ENCODE measurements at places on chromosomes 7 and 10.

DNA sequence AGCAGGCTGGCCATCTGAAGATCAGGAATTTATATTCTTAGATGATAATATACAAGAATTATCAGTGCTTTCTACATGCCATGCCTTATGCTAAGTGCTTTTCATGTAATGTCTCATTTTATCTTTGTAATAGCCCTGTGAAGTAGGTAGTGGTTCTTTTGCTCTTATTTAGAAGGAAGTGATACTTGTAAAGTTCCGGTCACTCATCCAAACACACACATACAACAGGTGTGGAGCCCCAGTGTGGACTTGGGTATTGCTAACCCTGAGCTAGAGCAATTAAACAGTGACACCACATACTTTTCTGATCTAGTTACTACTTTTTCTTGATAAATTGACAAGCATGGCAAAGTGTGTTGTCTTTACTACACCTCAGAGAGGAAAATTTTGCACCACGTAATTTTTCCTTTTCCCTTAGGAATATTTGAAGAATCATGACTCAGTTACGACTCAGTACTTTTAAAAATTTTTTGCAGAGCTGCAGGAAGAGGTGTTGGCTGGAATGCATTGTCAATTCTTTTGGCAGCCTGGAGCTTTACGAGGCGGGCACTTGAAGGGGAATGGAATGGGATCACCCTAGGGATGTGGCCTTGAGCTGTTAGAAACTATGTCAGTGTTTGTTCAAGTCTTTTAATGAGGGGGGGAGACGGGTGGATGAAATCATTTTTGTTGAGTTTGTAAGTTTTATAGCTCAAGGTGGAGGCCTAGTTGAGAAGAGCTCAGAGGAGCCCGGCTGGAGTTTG, 212.5 kb upstream of the CELF2 start:
- no peak for DNase-seq

DNA sequence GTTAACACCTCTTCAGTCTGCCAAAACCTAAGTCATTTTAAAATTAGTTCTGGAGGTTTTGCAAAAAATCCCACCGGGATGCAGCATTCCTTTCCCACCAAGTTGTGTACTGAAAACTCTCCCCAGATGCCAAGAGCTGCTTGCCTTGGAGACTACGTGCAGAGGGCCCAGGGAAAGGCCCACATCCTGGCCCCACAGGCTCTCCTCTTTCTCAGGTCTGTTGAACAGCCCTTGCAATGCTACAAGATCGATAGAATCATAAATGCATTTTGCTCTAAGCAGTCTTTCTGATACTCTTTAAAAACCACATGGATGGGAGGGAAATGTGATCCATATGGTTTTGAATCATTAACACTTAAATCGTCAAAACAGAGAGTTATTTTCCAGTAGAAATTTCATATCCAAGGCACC, 126.7 kb upstream of the ZMIZ1 start:
- DNase-seq = no peak

DNA sequence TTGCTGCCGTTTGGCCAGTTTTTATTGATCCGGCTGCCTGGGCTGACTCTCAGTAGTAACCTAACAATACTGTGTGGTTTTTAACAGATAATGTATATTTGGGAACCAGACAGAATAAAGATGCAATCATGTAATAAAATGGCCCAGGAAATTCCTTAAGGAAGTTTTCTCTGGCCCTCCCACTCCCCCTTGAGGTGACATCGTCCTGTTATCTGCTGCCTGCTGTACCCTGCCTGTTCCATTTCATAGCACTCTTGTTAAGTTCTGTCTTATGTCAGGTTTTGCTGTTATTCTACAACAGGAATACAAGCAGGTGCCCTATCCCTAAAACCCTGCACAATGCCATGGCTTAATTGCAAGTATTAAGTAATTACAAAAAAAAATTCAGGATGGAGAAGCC, 12.5 kb downstream of the ITGB8 start:
- DNase-seq = no peak

DNA sequence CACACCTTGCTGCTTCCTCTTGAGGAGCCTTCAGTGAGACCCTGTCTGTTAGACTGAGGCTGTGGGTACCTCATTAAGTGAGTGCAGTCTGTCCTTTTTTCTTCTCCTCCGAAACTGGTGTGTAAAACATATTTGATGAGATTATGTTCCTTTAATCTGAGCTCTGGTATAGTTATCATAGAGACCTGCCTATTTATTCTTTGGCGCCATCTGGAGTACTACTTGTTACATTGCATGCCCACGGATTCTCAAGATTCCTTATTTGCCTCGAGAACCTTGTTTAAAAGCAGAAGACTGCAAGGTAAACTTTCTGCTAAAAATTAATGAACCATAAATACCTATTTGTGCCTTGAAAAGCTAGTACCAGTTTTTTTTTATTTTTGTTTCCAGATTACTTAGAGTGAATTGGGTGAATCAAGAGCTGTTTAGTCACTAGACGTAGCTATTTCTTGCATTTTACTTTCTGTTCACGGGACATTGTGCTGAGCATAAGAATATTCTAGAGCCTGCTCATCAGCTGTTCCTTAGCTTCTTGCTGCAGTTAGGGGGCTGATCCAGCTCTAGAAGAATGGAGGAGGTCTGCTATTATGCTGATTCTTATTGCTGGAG, 16.9 kb upstream of the STMP1 start:
- peak; percentile 33 for DNase-seq

DNA sequence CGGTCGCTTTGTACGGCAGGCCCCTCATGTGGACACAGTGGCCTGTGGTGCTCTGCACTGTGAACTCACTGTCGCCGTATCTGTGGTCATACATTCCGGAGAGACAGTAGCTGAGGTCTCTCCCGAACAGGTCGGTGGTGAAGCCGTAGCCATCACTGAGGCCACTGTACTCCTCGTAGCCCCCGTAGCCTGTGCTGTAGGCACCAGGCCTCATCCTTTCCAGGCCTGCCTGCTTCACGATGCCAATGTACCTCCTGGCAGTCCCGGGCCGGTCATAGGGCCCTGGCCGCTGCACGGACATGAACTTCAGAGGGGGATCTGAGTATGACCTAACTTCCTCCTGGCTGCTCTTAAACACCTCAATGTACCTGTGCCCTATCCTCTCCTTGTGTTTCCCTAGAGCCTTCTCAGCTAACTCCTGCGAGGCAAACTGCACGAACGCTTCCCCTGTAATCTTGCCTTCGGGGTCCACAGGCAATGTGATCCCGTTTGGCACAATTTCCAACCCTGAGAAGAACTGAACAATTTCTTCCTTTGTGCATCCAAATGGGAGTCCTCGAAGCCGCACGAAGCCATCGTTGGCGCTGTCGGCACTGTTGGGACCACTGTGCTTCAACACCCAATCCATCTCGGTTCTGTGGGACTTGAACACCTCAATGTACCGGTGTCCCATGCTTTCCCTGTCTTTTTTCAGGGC, 15.7 kb downstream of the FXYD4 start:
- DNase-seq = no peak
